ENCODE measurements at places on chromosomes 4 and X.

DNA sequence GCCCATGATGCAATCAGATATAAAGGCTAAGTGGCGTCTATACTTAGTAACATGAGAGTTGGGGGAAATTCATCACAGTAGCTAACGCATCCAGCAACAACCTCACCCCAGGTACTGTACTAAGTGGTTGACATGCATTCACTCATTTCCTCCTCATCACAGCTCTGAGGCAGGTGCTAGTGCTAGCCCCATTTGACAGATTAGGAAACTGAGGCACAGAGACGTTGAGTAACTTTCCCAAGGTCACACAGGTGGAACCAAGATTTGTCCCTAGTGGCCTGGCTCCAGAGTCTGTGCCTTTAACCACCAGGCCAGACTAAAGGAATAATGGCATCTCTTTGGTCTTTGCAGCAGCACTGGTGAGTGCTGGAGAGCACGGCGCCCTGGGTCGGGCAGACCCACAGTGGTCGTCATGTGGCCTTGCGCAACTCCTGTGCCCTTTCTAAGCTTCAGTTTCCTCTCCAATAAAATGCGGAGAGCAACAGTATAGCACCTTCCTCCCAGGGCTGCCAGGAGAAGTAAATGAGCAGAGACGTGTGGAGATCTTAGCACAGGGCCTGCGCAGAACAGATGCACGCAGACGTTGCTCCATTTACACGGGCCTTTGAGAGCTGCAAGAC is 186.4 kb downstream of the BCOR start:
- no peak for DNase-seq

DNA sequence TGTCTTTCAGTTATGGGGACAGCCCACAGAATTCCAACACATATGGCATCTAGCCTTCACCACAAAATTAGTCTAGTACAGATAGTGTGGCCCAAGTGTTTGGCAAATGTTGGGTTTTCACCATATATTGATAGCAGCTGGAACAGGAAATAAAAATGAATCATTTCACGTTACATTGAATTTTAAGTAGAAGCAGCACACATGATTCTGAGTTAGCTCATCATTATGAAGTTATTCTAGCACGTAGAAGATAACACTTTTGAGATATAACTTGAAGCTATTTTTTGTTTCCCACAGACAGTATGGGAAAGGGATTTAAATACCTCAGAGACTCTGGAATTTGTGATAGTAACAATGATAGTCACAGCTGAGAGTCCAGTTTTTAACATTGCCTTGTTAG is 118.7 kb downstream of the FAT4 start:
- no peak for DNase-seq

GRCh38 chr4:113564493-113564892 is 197.0 kb downstream of the CAMK2D start:
- no peak for DNase-seq

GRCh38 chr4:2731907-2732317 is 24.2 kb downstream of the TNIP2 start:
- no peak for DNase-seq

GRCh38 chrX:39811376-39811775 is 286.4 kb downstream of the BCOR start:
- DNase-seq = no peak

DNA sequence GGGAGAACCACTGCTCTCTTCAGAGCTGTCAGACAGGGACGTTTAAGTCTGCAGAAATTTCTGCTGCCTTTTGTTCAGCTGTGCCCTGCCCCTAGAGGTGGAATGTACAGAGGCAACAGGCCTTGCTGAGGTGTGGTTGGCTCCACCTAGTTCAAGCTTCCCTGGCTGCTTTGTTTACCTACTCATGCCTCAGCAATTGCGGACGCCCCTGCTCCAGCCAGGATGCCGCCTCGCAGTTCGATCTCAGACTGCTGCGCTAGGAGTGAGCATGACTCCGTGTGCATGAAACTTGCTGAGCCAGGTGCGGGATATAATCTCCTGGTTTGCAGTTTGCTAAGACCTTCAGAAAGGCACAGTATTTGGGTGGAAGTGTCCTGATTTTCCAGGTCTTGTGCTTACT is 70.9 kb downstream of the MAGEB5 start:
- DNase-seq = no peak

DNA sequence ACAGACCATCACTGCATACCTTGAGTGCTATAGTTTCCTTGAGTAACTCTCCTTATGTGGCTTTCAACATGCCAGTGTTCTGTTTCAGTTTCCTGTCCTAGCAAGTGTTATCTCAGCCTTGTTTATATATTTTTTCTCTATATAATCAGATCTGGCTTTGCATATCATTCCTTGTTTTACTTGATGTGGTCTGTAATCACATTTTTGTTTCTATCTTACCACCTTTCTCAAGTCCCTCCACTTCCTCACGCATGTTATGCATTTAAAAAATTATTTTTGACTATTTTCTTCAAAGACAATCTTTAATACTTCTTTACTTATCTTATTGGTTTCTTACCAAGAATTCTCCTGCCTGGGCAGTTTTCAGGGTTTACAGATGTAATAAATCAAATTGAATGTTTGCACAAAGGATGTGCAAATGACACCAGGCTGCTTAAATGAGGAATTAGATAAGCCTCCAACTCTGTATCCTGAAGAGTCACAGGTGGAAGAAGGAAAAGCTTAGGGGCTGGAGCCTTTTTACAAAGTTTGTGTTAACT is 351.2 kb downstream of the BMPR1B start:
- no peak for DNase-seq

- DNase-seq = no peak
Measured at GRCh38 chr4:17174751-17175150, 276.3 kb upstream of the LDB2 start.

DNA sequence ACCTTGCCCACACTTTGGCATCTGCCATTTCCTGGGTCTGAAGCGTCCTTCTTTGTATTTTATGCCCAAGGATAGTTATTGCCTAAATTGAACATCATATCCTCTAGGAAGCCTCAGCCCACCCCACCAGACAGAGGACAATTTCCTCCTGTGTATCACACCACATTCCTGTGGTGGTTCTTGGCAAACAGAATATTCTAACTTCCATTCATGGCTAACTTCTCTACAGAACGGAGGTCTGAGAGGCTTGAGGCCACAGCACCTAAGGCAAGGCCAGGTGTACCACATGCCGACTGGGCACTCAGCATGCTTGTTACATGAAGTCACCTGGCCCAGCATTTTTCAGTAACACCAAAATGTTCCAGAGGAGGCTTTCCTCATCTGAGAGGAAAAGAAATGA is 42.4 kb downstream of the CD99L2 start:
- DNase-seq = no peak

- no peak for DNase-seq
Measured at GRCh38 chrX:80266979-80267378, 153.3 kb upstream of the TENT5D start.

DNA sequence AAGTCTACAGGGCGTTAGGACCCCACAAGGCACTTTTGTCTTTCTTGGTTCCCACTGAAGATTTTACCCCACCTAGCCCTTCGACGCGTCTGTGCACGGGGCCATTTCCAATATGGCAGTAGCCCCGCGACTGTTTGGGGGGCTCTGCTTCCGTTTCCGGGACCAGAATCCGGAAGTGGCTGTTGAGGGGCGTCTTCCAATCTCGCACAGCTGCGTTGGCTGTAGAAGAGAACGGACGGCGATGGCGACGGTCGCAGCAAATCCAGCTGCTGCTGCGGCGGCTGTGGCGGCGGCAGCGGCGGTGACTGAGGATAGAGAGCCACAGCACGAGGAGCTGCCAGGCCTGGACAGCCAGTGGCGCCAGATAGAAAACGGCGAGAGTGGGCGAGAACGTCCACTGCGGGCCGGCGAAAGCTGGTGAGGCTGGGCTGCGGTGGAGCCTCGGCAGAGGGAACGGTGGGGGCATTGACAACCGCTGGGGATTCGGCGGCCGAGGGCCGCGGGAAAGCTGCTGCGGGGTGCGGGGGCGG is at the start of gene USP11:
Gene USP11 (plus strand): TSS at position 207 of the 530 bp plus-strand sequence. CDS start 35 bp downstream, at position 242.
- DNase-seq = peak; percentile 38

DNA sequence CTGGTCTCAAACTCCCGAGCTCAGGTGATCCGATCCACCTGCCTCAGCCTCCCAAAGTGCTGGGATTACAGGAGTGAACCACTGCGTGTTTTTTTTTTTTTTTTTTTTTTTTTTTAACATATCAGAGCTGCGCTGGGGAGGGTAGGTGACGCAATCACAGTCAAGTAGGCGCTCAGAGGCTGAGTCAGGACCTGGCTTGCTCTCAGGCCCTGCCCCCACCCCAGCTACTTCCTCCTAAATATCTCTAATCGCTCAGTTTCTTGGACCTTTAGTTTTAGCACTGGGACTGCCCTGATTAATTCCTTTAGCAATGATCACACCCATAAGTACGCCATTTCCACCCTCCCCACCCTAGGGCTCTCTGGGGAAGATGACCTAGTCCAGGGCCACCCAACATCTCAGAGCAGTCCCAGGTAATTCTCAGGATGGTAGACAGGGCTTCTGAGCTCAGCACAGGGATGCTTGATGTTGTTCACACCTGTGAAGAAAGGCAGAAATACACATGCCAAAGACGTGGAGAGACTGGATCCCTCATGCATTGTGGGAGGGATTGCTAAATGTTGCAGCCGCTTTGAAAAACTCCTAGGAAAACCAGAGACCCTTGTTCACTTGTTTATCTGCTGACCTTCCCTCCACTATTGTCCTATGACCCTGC is 50.2 kb downstream of the DDX3X start:
- no peak for DNase-seq

DNA sequence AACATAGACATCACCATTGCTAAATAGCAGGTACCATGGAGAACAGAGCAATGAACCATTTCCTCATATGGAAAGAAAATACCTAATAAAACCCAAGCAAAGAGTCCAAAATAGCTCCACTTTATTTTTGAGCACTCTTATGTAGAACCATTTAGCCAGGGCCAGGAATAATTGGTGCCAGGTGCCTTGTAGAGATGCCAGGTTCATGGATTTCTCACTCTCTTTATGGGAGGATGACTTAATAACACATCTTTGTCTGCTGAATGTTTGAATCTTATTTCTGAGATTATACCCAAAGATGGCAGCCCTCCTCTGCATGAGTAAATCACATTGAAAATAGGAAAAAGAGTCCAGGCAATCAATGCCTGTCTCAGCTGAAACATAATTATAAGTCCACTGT is 212.3 kb upstream of the SFRP2 start:
- no peak for DNase-seq

GRCh38 chr4:149120331-149121022 is 678.3 kb upstream of the NR3C2 start:
- DNase-seq = no peak
